ENCODE measurements at places on chromosomes 5 and 9.

GRCh38 chr5:155936520-155937406 lies 390.2 kb upstream of the SGCD start:
- DNase-seq = no peak

DNA sequence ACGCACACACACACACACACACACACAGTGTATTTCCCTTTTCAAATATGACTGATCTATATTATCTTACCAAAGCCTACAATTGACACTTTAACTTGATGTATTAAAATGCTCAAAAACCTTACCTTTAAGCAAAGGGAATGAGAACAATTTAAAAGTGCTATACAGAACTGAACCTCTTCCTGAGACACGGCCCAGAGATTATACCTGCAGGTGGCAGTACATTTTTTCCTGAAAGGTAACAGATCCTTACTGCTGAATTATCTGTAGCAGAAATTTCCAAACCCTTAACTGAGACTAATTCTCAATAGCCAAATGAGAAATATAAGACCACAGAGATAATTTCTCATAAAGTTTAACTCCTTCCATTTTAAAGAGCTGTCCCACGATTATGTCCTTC lies 91.1 kb downstream of the MYO10 start:
- DNase-seq = no peak

DNA sequence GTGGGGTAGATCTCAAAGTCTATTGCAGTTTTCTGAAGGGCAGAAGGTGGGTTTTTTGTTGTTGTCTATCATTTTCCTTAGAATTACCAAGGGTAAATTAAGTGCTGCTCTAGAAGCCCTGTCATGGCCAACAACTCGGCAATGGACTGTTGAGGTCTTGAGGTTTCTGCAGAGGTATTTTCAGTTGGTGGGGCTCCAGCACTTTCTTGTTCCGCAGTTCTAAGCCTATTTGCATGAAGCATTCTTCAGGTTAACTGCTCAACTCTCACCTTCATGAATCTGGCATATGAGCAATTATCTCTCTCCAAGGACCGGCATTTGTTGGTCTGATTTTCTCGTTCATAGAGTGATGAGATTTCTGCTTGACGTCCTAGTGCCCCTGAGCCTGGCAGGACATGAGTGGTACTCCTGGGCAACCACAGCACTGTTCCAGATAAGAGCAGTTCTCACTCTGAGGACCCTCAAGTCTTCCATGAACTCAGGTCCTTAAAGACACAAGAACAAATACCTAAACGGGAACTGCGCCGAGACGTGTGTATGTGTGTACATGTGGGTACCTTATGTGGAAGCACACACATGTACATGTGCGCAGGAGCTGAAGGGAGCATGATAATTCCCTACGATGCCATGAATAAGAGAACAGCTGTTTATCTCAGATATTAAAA lies 544.5 kb downstream of the CSNK1G3 start:
- no peak for DNase-seq

DNA sequence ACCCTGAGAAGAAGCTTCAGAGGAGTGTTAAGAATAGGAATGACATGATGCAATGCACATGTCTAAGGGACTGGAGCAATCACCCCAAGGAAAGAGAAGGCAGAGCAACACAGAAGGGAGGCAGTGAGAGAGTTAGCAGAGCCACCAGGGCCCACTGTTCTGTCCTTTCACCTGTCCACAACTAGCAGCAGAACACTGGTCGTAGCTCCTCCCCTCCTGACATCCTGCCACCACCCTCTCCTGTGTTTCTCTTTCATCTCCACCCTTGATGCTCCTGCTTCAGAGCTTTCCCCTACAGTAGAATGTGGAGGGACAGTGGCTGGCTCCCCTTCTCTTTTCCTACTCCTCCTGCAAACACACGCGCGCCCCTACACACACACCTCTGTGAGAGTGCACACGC lies 483.4 kb upstream of the KIF2A start:
- DNase-seq = no peak

GRCh38 chr5:128036950-128037349 lies 46.6 kb upstream of the SLC12A2 start:
- no peak for DNase-seq

GRCh38 chr5:154698763-154699162 lies 56.4 kb upstream of the LARP1 start:
- no peak for DNase-seq

- DNase-seq = no peak
Observed at GRCh38 chr9:36930941-36931340, 103.1 kb downstream of the PAX5 start.

DNA sequence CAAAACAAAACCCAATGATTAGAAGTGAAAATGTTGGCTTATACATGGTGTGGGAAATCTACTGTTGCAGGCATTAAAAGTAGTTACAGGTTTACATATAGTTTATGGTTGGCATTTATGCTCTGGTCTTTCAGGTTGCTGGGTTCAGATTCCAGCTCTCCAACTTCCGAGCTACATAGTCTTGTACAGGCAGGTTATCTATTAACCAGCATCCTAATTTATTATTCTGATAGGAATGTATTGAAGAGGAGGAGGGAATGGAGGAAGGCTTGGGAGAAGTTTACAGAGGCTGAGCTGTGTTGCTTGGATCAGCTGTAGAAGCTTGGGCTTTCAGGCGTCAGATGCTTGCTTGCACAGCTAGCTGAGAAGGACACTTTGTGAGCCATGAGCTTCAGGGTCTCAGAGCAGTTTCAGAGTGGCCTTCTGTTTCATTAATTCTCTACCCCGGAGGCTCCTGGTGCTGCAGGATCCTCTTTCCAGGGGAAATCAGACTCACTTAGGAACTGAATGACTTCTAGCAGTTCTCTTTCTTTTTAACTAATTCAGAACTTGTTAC lies 11.7 kb upstream of the ERBIN start:
- no peak for DNase-seq

DNA sequence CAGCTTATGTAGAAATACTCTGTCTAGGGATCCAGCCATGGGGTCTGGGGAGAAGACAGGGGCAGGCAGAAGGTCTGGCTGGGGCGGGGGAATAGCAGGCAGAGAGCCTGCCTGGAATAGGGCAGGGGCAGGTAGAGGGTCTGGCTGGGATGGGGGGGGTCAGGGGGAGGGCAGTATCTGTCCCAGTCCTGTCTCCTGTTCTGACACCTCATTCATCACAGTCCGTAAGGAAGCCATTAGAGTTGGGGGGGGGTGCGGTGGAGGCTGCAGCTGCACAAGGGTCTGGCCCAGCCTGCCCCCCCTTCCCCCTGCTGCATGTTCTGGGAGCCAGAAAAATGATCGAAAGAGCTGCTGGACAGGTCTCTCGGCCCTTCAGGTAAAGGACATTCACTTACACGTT lies 32.6 kb downstream of the CNTFR start:
- no peak for DNase-seq

DNA sequence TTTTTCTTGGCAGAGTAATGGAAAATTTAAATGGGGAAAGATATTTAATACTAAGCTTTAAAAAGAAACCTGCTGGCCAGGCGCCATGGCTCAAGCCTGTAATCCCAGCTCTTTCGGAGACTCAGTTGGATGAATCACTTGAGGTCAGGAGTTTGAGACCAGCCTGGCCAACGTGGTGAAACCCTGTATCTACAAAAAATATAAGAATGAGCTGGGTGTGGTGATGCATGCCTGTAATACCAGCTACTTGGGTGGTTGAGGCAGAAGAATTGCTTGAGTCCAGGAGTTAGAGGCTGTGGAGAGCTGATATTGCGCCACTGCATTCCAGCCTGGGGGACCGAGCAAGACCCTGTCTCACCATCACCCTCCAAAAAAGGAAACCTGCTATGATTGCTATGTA lies 32.8 kb downstream of the TUT7 start:
- DNase-seq = no peak

GRCh38 chr5:95777441-95777840 lies 45.1 kb downstream of the GLRX start:
- DNase-seq = no peak

DNA sequence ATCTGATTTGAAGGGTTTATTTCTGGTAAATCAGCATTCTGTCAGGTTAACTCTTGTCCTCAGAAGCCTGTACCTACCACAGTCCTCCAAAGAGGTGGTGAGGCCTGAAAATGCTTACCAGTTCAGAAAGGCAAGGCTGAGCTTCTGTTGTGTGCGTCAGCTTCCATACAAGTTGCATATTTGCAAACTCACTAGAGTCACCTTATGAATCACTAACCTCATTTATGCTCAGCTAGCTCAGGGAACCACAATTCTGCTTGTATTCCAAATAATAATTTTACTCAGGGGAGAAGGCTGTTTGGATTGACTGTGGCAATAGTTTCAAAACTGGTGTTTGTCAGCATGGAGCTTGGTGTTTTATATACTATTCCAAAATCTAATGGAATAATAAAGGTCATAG lies 355.1 kb upstream of the RFX3 start:
- DNase-seq = no peak

DNA sequence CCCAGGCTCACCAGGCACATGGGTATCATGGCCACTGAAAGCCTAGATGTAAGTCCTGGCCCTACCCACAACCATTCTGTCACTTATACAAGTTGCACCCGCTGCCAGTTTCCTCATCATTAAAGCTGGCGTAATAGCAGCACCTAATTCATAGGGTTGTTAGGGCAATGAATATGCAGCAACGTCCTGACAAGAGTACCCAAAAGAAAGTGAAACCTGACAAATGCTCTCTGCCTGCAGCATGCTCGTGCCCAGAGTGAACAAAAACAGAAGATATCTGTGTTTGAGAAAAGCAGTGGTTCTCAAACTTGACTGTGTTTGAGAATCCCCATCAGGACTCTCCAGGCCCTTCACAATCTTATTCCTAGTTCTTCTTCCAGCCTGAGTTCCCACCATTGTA lies 632.4 kb downstream of the SEMA5A start:
- DNase-seq = no peak

GRCh38 chr5:150137997-150138396 lies 17.6 kb downstream of the PDGFRB start:
- no peak for DNase-seq

DNA sequence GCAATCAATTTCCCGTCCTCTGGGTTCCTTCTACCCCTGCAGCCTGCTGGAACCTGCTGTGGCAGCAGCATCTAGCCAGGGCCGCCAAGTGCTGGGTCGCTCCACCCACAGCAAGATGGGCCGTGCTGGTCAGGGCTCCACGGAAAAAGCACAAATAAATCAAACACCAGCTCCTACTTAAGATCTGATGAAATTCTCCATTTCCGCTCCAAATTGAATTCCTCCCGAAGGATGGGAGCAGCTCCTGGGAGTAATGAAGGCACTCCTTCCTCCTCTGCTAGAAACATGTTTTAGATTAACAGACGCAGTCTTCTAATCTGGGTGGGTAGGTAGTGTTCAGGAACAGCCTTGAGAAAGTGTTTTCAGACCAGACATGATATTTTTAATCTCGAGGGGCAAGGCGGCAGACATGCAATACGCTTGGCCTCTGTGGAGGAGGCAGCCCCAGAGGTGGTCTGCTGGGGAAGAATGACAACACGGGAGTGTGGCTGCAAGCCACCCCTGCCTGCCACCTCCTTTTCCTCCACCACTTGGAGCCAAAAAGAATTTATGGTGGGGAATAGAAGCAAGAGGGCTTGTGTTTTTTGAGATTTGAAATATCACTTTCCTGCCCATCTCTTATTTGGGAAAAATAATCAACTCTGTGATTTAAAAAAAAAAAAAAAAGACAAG lies 194.1 kb downstream of the AOPEP start:
- DNase-seq = no peak

GRCh38 chr5:171934586-171934985 lies 71.9 kb downstream of the FBXW11 start:
- DNase-seq = no peak

DNA sequence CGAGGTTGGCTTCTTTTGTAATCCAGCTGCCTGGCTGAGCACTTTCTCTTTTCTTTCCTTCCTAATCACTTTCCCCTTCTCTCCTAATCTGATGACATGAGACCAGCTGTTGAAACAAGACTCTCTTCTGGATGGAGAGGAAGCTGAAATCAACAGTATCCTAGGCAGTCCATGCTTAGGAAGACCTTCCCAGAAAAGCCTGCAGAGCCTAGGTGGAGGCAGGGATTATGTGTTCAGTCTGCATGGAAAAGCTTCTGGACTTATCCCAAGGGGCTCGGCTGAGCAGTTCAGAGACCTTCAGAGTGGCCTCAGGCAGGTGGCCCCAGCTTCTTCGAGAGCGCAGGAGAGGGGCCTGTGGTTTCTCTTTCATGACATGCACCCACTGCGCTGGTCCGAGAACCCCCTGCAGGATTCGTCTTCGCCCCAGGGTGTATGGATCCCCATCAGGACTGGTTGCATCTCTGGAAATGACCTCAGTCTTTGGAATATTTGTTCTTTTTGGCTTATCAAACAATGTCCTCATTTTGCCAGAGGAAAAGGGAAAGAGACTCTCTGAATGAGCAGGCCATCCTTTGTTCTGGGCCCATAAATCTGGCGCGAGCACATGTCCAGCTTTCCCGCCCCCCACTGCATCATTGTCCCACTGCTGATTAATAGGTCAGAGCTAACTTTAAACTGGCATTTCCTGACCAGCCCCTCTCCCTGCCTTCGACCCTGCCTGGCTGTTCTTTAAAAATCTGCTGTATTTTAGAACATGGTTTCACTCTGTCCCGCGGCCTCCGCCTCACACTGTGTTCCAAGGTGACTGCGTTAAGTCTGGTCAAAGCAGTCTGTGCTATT lies 177.9 kb upstream of the KLF4 start:
- DNase-seq = no peak

- DNase-seq = no peak
Observed at GRCh38 chr5:91332267-91333045, 50.7 kb downstream of the ARRDC3 start.

DNA sequence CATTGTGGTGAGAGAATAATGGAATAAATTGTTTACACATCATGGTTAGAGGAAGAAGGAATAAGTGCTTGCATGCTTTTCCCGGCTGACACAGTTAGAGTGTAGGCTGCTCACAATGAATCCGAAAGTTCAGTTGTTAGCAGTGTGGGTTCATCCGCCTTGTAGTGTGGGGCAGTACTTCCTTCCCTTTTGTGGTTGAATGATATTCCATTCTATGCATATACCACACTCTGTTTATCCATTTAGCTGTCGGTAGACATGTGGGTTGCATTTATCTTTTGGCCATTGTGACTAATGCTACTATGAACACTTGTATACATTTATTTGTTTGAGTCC lies 84.0 kb downstream of the COL5A1 start:
- DNase-seq = no peak

- DNase-seq = no peak
Observed at GRCh38 chr9:130661451-130662098, 2.8 kb upstream of the PRDM12 start.

GRCh38 chr5:122267185-122267584 lies 44.9 kb upstream of the SNCAIP start:
- no peak for DNase-seq

- no peak for DNase-seq
Observed at GRCh38 chr5:102628441-102629175, 126.5 kb upstream of the PAM start.

- DNase-seq = no peak
Observed at GRCh38 chr5:96093890-96094381, 132.3 kb upstream of the ELL2 start.

DNA sequence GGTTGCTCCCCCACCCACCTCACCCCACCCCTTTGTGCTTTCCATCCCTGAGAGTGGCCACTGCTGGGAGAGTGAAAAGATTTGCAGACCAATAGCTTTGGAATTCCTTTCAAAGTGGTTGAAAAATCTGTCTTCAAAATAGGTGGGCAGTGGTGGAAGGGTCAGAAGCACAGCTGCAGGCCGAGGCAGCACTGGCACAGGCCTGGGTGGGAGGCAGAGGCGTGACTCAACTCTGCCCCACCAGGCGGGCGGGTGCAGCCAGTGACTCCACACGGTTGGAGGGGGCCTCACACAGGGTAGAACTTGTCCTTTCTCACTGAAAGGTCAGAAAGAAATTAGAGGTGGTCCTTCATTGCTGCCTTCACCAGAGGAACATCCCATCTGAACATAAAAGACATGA lies 214.9 kb upstream of the TBCA start:
- no peak for DNase-seq

- no peak for DNase-seq
Observed at GRCh38 chr5:54329731-54330709, 19.6 kb upstream of the ARL15 start.
